ENCODE measurements at places on chromosomes 5 and 9.

DNA sequence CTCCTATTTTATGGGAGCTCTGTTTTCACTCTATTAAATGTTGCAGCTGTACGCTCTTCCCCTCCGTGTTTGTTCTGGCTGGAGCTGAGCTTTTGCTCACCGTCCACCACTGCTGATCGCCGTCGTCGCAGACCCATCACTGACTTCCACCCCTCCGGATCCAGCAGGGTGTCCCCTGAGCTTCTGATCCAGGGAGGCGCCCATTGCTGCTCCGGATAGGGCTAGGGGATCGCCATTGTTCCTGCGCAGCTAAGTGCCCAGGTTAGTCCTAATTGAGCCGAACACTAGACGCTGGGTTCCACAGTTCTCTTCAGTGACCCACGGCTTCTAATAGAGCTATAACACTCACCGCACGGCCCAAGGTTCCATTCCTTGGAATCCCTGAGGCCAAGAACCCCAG is 96.2 kb upstream of the PRDM9 start:
- no peak for DNase-seq

DNA sequence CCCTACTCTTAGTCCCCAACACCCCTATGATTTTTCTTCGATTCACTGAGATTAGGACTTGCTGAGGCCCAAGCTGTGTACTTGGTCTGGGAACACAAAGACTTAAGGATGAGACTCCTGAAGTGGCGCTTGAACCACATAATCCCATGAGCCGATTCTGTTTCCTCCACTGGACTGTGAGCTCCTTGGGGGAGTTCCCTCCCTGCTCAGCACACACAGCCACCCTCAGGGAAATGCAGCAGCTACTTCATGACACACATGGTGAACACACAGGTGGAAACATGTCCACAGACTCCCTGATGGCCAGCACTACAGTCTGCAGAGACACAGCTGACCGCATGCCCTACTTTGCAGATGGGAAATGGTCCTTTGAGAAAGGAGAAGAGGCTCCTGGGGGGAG is 101.1 kb downstream of the C5orf15 start:
- DNase-seq = no peak

- DNase-seq = no peak
These were observed 100.4 kb downstream of the GLDC start for GRCh38 chr9:6545017-6545691.

DNA sequence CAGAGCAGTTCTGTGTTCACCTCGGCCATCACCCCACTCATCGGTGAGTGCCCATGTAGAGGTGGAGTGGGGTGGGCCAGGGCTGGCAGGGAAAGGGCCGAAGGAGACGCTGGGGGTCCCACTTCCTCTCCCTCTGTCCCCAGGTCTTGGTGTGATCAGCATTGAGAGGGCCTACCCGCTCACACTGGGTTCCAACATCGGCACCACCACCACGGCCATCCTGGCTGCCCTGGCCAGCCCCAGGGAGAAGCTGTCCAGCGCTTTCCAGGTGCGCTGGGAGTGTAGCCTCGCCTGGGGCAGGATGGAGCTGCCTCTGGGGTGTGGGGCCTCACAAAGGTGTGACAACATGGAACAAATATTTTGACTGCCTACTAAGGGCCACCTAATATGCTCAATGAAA is 3.7 kb downstream of the PFN3 start:
- no peak for DNase-seq

GRCh38 chr9:14945351-14945750 is 35.1 kb upstream of the FREM1 start:
- DNase-seq = no peak

DNA sequence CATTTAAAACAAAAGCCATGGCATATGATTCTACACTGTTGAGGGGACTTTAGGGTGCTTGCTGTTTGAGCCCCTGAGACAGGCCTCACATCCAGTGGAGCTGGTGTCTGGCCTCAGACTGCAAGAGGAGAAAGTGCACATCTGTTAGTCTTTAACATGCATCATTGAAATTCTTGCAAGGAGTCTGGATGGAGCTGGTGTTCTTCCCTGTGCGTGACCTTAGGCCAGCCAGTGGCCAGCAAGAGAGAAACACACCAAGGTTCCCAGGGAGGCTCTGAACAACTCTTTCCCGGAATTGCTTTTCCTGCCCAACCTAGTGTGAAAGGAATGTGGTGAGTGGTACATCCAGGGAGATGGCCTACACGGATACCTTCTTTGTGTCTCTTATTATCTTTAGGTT is 282.8 kb upstream of the TNC start:
- no peak for DNase-seq

DNA sequence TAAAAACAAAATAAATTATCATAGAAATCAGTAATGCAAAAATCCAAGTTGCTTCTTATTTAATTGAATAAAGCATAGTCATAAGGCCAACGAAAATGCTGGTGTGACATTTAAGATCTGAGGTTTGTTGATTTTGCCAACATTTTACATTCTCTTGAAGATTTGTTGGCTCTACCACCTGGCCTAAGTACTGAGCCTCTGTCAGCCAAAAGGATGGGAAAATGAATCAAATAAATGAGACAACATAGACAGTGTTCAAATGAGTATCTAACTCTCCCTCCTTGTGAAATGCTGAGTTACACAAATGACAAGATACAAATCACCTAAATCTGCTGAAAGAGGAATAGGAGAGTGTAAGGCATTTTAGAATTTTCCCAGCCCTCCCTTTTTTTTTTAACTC is 575.0 kb downstream of the CDH12 start:
- no peak for DNase-seq

Measured in lower leg skin (tissue), 4 donors.